ENCODE measurements at places on chromosomes 2 and 18. TPM values are rescaled to one million over a fixed set of nuclear protein-coding genes. Genes with fewer than 3 reads are reported as not detected.

Gene RAB31
- 77.7 TPM for total RNA-seq

Gene YES1
- total RNA-seq = 69.5 TPM

Gene RPL31
- total RNA-seq = 1,242 TPM

Gene CPO
- not detected for total RNA-seq

Gene HOXD9
- total RNA-seq = 1.1 TPM

Gene XDH
- total RNA-seq = not detected

Gene PROKR1
- 0.09 TPM for total RNA-seq

Gene GNLY
- 17.4 TPM for total RNA-seq

Gene LHCGR
- not detected for total RNA-seq

Gene BOLA3
- 25.3 TPM for total RNA-seq

Gene DNER
- total RNA-seq = not detected

Gene NOSTRIN
- total RNA-seq = 8.3 TPM

Gene SRSF7
- total RNA-seq = 160 TPM

Gene NLRC4
- 42.7 TPM for total RNA-seq

Gene ATL2
- 62.0 TPM for total RNA-seq

Gene MYO1B
- total RNA-seq = 17.6 TPM

Gene CENPA
- total RNA-seq = 1.2 TPM

Gene QPCT
- 23.8 TPM for total RNA-seq

Gene TPGS2
- total RNA-seq = 39.6 TPM
